ENCODE measurements at places on chromosomes 12 and 14. TPM values are rescaled to one million over a fixed set of nuclear protein-coding genes. Genes with fewer than 3 reads are reported as not detected.

Gene A2ML1
- 0.22 TPM for total RNA-seq

Gene FSCB
- total RNA-seq: 3.2 TPM

- no peak for DNase-seq
Observed at GRCh38 chr14:70020352-70021170, 141.3 kb downstream of the SMOC1 start.

DNA sequence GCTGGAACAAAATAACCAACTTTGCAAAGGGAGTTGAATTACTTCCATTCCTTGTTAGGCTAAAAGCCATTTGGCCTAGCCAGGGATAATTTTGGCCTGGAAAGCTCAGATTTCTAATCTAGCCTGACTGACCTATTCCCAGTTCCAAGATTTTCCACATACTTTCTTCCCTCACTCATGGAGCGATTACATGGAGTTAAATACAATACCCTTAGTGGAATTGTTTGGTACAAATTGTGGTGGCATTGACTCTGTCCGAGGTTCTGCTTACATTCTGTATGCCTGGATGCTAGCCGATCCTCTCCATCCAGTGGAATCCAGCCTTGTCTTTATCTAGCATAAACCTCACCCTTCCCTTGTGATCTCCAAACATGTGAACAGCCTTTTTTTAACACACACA lies 965.1 kb downstream of the DIO2 start:
- no peak for DNase-seq

GRCh38 chr12:79521576-79521975 lies 169.2 kb downstream of the PAWR start:
- DNase-seq: no peak

GRCh38 chr14:90755661-90756304 lies 60.4 kb downstream of the TTC7B start:
- no peak for DNase-seq

DNA sequence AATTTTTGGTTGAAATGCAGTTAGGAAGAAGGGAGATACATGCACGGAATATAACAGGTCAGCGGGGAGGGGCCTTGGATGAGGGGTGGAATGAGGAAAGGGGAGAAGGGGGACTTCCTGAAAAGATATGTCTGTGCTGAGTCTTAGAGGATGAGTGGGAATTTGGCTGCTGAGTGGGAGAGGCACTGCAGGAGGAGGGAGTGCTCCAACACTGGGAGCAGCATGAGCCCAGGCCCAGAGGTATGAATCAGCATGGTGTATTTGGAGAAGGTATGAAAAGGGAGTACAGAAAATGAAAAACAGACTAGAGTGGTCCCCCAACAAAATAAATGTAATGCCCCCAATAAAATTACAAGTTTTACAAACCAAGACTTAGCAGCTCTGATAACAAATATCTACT lies 394.4 kb downstream of the IPO8 start:
- DNase-seq: no peak

DNA sequence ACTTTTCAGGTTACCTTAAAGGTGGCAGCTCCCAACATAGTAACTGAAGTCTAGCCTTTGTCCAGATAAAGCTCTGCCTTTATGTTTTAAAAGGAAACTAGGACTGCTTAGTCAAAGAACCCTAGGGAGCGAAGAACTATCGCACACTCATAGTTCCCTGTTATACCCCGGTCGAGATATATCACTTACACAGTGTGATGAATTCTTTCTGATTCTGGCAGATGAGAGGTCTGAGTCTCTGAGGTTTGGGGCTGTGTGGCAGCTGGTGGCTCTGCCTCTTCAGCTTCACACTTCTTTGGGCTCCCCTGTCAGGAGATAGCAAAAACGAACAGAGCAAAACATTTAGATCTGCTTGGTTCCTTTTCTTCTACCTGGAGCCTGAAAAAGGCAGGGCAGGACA lies 17.0 kb downstream of the ACIN1 start:
- DNase-seq: no peak
